GM13976 (cell line): ENCODE measurements at places on chromosomes 3 and 15.

DNA sequence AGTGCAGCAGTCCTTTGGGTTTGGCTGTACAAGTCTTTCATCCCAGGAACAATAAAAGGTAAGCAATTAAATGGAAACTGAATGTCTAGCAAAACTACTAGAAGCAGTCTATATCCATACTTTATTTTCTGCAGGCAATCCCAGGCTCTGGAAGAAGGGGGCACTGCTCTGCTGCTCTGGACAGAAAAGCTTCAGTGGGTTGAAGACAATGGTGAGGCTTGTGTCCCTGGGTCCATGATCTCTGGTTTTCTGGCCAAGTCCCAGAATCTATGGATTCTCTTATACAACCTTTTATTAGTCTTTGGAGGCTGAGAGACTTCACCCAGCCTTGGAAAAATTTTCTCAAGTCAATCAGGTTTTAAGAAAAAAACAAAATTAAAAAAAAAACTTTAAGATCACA, 35.6 kb downstream of the SCAP start:
- no peak for DNase-seq

- peak; percentile 57 for DNase-seq
Measured at GRCh38 chr3:57078344-57078634, 17.8 kb downstream of the SPATA12 start.

DNA sequence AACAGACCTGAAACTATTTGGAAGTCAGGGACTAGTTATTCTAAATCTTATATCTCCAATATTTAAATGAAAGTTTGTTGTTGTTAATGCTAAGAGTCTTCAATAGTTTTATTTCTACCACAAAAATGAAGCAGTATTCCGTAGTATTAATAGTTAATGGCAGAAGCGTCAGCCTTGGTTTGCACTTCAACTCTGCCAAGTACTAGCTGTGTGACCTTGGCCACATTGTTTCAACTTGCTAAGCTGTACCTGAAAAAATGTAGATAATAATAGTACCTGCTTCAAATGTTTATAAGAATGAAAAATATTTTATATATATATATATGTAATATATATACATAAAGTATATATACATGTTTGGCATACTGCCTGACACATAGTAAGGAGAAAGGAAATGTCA, 354.6 kb upstream of the SATB1 start:
- DNase-seq, result no peak

DNA sequence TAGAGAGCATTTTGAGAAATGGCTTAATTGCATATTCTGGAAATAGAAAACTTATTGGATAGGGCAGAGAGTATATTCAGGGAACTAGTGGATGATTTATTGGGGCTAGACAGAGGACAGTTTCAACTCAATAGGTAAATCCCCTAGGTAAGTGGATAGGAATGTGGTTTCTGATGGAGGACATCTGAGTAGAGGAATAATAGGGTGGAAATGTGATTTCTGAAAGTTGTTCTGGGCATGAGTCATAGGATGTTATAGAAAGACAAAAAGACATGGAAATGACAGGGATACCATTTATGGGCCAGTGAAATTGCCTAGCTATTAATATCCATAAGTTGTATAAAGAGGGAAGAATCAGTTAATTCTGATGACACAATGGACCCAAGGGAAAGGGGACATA, 563.3 kb upstream of the GOLIM4 start:
- no peak for DNase-seq

DNA sequence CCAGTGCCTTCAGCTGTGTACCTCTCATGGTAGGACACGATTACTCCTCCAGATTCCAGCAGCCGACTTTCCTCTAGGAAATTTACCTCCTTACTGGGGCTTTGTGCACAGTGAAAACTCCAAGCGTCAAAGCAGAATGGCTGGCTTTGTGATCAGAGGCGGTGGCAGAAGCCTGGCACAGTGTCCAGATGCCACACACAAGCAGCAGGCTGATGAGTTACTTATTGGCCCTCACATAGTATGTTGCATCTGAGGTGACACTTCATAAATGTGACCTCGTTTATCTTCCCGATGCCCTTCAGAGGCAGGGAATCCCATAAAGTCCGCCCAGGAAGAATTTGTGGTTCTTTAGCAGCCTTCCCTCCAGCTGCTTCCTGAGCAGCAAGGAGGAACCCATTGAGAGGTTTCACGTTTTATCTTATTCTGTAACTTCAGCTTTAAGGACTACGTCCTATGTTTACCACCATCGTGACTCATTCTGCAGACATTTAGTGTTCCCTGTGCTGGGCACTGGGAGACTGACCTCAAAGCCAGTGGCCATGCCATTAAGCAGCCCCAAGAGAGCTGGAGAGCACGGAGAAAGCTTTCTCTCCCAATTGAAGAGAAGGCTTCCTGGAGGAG, 107.1 kb upstream of the C15orf61 start:
- DNase-seq, result no peak

- no peak for DNase-seq
Measured at GRCh38 chr3:105533960-105534359, 167.3 kb downstream of the ALCAM start.
